ENCODE measurements at places on chromosomes 7 and 10.

DNA sequence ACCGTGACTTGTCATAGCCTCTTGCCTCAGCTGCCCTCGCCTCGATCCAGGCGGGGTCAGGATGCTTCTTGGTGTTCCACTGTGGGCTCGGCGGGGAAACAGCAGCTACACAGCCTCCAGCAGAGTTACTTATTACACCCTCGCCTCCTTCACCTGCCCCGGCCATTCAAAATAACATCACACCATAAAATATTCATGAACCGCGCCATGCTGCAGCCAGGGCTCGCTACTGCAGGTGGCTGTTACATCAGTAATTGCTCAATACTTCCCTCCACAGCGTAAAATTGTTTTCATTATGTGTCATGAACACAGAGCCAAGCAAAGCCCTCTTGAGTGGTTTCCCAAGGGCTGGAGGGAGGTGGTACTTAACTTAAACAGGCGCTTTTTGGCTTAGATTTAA, 241.5 kb upstream of the SP8 start:
- DNase-seq: no peak

- DNase-seq: no peak
Measured at GRCh38 chr10:25758041-25758457, 176.0 kb upstream of the MYO3A start.

DNA sequence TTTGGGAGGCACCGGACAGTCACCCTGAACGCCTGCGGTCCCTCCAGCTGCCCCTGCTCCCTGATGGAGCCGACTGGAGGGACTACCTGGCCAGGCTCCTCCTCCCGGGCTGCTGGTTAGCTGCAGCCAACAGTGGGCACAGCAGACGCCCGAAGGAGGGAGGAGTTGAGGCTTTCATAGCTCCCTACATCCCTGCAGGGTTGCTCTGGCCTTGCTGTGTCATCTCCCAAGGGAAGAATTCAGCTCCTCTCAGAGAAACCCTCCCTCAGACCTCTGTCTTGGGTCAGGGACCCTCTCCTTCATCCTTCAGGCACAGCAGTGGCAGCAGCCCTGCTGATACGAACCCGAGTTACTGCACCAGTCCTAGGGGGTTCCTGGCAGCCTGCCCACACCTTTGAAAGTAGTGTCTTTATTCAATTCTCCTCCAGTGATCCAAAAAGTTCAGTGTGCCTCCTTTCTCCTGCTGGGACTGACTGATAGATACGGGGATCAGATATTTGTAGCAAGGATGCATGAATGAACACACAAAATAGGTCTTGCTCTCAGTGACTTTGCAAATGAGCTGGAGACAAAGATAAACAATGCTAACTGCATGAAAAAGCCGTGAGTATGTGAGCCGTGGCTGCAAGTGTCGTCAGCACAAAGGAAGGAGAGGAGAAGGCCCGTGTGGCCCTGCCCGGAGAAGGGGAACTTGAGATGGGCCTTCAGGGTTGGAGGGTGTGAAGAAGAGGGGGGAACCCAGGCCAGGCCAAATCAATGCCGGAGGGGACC, 136.6 kb downstream of the PRKAG2 start:
- DNase-seq: no peak

GRCh38 chr10:130637089-130637676, 501.0 kb downstream of the GLRX3 start:
- no peak for DNase-seq

GRCh38 chr7:44520574-44520973, 20.6 kb downstream of the NPC1L1 start:
- DNase-seq: no peak

DNA sequence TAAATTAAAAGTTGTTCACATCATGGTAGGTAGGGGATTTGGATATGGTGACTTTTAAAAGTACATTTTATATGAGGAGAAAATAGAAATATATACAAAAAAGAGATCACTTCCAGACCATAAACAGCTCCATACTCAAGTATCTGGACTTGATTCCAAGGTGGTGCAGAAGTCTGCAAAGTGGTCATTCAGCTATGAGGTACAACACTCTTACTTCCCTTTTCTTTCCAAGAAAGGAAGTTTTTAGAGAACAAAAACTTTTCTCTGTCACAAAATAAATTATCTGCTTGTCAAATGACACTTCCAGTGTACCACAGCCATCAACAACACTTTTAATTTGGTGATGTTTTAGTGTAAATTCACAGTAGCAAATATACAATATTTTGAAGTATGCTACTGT, 1013.5 kb downstream of the GATA3 start:
- no peak for DNase-seq

- no peak for DNase-seq
Measured at GRCh38 chr10:23079700-23080099, 15.7 kb upstream of the MSRB2 start.

DNA sequence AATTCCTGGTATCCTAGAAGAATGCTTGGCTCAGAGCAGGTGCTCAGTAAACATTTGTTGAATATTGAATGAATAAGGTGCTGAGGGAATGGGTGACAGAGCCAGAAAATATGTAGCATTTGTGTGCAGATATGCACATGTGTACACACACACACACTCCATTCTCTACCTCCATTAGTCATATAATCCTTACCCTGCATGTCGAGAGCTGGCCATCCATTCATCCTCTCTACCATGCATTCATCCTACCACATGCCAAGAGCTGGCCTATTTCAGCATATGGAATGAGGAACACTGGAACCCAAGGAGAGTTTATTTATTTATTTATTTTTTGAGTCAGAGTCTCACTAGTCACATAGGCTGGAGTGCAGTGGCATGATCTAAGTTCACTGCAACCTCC, 284.8 kb downstream of the PLXNA4 start:
- DNase-seq: no peak

- DNase-seq: no peak
Measured at GRCh38 chr10:48454302-48455054, 148.0 kb downstream of the MAPK8 start.

- no peak for DNase-seq
Measured at GRCh38 chr10:61812920-61813319, 88.6 kb upstream of the ARID5B start.

DNA sequence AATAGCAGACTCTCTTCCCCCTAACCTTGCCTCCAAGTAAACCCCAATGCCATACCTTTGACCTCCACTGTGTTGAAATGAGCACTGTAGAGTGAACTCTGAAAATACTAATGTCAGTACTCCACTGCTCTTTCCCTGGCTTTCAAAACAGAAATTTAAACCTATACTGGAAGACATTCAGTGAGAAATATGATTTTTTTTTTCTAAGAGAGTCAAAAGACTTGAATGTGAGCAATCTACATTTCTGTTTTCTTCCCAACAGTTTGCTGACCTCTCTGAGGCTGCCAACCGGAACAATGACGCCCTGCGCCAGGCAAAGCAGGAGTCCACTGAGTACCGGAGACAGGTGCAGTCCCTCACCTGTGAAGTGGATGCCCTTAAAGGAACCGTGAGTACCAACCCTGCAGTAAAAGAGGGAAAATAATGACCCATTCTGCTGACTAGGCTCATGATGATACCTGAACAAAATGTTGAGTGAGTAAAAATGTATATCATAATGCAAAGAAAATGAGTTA, 6.4 kb downstream of the VIM start:
- DNase-seq: no peak

GRCh38 chr7:151225948-151226510, 976 bp downstream of the ABCF2 start:
- DNase-seq: no peak

- no peak for DNase-seq
Measured at GRCh38 chr7:19305698-19306097, 160.5 kb upstream of the FERD3L start.

DNA sequence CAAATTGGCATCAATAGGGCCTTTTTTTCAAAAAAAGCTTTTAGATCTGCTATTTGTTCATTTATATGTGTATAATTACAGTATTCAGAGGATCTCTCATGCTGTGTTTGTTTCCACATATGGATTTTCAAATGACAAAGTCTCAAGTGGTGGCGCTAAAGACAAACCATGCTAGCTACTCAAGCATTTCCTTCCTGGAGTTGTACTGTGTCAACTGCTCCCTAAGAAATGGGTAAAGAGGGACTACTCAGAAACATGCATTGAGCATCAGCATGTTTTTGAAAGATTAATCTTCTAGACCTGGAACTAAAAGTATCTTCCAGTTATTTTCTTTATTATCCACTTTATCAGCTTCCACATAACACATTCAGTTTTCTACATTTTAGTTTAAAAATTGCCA, 12.7 kb downstream of the CNTNAP2 start:
- DNase-seq: no peak

- DNase-seq: no peak
Measured at GRCh38 chr7:95517870-95518269, 32.1 kb downstream of the ASB4 start.

DNA sequence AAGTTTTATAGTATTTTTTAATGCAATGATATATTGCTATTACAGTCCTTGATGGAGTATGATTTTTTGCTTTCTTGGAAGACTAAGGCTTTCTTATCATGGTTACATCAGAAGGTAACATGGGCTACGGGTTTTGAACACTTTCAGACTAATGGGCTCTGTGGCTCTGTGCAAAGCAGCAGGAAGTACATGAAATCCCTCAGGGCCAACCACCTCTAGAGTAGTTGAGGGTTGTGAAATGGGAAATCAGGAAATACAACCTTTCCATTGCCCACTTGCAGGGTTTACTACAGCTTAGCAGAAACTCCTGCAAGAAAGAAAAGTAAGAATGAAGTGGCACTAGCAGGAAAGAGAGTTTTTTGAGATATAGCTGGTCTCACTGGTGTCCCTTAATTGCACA, 853.5 kb downstream of the KCNMA1 start:
- no peak for DNase-seq

DNA sequence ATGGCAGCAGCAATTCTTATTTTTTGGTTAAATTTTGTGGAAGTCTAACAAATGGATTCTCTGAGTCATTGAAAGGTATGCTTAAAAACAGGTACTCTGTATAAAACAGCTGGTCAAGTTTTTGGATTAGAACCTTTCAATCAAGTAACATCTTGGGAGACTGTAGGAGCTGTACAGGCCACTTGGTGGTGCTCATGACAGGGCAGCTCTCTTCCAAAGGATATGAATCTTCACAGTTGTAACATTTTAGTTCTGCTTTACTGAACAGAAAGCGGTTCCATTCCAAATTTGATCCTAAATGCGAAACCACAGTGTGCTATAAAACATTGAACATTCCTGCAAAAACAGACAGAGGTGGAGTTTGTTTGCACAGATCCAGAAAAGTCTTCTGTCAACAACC, 44.5 kb upstream of the AGR3 start:
- no peak for DNase-seq

- DNase-seq: no peak
Measured at GRCh38 chr7:105618016-105618296, 36.7 kb upstream of the EFCAB10 start.

DNA sequence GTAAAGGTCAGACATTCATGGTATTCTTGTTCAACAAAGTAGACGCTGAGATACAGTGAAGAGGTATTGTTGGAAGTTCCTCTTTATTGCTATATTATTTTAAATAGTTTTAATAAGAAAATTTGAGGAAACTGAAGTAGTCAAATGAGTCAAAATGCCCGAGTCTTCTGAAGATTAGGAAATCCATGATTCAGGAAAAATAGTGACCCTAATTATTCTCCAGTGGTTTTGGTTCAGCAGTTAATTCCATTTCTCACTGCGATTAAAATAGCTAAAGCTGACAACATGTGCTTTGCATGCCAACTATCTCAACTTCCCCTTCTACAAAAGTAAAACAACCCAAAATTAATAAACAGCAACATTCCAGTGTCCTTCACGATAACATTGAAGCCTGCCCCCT, 32.7 kb upstream of the PFKP start:
- no peak for DNase-seq

DNA sequence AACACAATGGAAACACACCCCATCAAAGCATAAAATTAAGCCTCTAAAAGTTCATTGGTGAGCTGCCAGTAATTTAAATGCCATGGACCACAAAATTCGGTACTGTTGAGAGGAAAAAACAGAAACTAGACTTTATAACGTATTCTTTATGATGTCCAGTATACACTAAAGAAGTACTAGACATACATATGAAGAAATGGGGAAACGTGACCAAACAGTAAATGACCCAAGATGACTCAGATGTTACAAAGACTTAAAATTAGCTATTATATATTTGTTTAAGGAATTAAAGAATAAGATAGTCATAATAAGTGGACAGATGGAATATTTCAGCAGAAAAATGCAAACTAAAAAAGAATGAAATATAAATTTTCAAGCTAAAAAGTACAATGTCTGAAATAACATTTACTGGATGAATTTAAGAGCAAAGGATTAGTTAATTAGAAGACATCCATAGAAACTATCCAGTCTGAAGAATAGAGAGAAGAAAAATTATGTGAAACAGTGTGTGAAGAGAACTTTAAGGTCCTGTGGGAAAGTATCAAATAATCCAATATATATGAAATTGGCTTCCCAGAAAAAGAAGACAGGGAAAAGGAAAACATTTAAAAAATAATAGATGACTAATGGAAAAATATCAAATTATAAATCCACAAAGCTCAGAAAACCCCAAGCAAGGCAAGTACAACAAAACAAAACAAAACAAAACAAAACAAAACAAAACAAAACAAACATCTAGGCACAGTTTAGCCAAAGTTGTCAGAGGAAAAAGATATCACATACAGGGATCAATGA, 69.4 kb downstream of the SAMD9 start:
- no peak for DNase-seq

- DNase-seq: no peak
Measured at GRCh38 chr7:125924037-125924436, 994.4 kb upstream of the POT1 start.

DNA sequence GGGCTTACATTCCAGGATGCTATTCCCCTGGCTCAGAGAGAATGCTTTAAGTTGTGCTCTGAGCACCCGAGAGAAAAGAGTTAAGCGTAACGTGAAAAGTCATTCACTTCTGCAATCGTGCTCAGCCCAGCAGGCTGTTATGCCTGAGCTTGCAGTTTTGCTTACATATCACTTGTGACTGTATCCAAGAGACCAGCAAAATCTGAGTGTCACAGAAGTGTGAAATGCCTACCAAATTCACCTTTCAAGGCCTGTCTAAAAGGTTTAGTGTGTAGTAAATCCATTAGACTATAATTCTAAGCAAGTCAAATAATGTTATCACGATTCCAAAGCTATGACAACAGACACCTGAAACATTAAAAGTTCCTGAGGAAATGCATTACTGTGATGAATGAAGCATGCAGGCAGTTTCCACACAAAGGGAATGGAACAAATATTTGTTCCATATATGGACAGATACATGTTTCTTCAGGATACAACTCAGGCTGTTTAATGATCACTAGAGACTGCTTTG, 20.1 kb downstream of the ITGB1 start:
- DNase-seq: no peak

All from activated T-cell treated with anti-CD3 and anti-CD28 coated beads for 1 hour (primary cell).